ENCODE measurements at places on chromosomes 7 and 10.

- no peak for DNase-seq
These were observed 21.9 kb downstream of the RAB19 start for GRCh38 chr7:140425718-140426117.

DNA sequence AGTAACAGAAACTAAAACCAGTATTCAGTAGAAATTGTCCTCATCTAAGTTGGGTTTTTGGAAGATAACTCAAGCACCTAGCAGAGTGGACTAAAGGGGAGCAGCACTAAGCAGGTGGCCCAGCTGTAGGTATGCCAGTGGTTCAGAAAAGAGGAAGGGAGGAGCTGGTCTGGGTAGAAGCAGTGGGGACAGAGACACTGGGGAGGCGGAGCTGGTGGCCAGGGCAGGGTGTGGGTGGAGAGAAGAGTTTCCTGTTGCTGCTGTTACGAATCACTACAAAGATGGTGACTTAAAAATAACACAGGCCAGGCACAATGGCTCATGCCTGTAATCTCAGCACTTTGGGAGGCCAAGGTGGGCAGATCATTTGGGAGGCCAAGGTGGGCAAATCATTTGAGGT, 136.2 kb downstream of the WDR11 start:
- DNase-seq: no peak

DNA sequence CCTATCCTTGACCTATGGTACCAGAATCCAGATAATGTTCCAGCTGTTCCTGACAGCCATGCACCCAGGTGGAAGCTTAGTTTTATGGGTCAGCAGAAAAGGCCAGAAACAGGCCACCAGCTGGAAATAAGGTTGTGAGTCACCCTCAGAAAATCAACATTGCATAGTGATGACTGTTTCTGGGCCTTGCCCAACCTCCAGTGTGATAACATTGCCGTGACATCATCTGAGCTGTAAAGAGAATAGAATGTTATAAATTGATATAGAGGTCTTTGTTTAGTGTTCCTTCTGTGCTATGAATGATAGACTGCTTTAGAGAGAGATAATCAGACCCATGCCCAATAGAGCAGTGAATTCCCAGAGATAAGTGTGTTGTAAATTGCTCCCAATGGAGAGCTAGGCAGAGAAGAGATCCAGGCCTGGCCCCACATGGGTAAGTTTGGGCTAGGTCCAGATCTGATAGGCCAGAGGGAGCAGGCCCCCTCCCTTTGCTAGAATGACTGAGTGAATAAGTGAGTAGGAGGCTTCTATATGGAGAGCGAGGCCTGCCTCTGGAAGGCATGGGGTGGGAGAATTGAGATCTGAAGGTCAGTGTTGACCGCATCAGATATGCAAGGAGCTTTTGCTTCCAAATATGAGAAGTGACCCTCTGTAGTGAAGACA, 14.2 kb upstream of the HPS1 start:
- no peak for DNase-seq

DNA sequence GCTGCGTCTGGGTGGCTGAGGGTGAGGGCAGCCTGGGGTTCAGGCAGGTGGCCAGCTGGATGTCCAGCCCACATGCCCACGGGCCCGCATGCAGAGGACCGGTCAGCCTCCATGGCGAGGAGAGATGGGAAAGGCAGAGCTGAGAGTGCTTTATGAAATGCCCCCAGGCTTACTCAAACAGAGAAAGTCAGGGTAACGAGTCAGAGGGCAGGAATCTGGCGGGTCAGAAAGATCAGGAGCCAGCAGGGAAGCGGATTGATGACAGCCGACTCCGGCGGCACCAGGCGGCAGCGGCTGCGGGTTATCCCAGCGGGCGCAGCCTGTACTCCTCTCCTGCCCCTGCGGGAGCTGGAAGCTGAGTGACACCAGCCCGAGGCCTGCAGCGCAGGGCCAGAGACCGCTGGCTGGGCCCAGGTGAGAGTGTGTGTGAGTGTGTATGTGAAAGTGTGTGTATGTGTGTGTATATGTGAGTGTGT, 13.4 kb downstream of the SLC13A4 start:
- DNase-seq: no peak

DNA sequence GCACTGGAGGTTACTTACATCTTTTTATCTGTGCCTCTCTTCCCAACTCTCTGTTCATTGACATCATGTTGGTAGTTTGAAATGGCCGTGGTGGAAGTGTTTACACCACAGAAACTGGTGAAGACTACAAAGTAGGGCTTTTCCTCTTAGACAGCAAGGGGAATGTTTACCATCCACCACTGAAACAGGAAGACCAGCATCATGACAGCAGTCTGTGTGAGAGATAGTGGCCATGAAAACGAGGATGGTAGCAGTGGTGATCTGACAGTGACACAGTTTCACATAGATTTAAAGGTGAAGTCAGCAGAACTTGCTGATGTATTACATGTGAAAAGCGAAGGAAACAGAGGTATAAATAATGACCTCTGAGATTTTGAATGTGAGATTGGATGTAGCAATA, 115.7 kb downstream of the CCDC71L start:
- no peak for DNase-seq

DNA sequence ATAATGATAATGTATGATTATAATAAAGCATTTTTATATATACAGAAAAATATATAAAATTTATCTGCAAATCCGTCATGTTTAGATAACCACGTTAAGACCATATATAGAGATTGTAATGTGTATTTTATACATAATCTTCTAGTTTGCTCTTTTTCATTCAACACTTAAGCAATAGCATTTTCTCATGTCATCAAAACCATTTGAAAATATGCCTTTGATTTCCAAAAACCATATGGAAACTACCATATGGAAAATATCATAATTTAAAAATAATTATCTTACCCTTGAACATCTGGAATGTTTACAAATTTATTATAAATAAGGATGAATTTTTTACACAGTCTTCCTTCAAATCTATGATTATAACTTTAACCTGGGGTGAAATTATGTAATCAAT, 250.4 kb upstream of the NPSR1 start:
- no peak for DNase-seq

GRCh38 chr7:86925221-86925620, 134.2 kb downstream of the ELAPOR2 start:
- no peak for DNase-seq

GRCh38 chr10:60093317-60093716, 187.0 kb upstream of the CCDC6 start:
- DNase-seq: no peak

DNA sequence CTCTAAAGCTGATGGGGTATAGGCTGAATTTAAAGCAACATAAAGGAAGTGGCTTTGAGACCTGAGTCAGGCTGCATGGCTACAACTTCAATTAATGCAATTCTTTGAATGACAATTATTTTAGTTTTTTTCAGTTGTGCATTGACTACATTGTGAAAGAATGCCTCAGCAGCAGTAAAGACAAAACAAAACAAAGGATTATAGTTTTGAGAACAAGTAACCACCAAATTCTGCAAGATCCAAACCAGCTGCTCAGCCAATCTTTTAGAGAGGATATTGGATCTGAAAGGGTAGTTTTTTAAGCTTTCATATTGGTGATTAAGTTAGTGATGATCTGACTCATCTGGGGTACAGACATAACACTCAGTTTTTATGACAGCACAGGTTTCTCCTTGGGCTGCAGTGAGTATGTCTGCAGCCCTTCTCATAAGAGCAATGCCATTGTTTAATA, 40.6 kb upstream of the ABCA13 start:
- peak; percentile 76 for DNase-seq

GRCh38 chr7:111763221-111763801, 201.0 kb upstream of the IMMP2L start:
- no peak for DNase-seq

GRCh38 chr10:4102802-4103344, 317.9 kb upstream of the KLF6 start:
- no peak for DNase-seq

DNA sequence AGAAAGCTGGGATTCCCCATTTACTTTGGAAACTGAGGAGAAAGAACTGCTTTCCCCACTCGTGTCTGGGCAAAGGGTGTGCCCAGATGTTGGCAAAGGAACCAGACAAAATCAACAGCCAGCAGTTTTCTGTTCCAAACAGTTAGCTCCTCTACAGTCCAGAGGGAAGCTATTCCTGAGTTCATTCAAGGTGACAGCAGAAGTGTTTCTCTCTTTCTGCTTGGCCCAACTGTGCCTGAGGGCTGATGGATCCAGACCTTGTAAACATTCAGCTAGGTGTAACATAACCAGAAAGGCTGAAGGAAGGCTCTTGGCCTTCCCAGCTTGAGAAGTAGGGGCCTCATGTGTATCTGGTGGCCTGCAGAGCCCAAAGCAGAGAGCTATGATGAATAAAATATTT, 7.0 kb upstream of the ALDH18A1 start:
- no peak for DNase-seq

DNA sequence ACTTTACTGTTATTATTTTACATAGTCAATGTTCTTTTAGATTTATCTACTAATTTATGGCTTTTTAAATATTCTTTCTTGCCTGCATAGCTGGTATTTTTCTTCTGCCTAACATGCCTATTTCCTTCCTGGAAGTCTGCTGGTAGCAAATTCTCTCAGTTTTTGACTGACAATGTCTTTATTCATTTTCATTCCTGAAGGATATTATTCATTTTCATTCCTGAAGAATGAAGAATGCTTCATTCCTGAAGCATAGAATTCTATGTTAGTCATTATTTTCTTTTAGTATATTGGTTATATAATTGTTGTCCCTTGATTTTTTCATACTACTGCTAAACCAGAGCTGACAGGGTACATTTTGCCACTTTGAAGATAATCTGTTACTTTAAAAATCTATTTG, 41.8 kb downstream of the TMEM168 start:
- no peak for DNase-seq

- no peak for DNase-seq
These were observed 631.0 kb downstream of the AUTS2 start for GRCh38 chr7:70229242-70229641.

- DNase-seq: no peak
These were observed 39.5 kb downstream of the STEAP1B start for GRCh38 chr7:22460363-22460988.

DNA sequence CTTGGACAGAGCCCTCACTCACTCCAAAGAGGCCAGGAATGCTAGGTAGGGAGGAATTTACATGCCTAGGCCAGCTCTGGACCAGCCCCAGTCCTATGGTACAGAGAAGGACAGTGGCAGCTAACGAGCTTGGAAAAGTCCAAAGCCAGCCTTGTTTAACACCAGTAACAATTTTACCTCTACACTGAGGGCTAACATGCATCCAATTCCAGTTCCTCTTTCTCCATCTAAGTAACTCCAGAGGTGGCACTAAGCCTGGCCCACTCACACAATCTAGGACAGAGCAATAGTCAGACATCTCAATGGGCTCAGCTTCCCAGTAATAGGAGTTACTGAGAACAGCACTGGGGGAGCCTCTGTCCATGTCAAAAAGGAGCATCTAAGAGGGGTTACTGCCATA, 5.7 kb upstream of the LCOR start:
- DNase-seq: no peak

DNA sequence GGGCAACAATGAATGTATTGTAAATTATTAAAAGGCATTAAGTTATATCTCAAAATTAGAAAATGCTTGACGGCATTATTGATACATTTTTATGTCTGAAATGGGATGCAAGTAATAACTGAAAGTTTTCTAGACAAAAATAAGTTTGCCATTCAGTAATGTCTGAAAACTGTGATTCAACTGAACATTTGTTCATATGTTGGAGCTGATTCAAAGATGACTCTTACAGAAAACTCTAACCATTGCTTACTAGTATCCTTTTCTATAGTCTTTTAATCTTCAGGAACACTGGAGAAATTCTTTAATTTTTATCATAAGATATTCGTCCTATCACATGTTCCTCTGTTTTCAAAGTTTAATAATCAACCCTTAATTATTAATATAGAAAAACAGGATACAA, 71.1 kb upstream of the TFEC start:
- no peak for DNase-seq

DNA sequence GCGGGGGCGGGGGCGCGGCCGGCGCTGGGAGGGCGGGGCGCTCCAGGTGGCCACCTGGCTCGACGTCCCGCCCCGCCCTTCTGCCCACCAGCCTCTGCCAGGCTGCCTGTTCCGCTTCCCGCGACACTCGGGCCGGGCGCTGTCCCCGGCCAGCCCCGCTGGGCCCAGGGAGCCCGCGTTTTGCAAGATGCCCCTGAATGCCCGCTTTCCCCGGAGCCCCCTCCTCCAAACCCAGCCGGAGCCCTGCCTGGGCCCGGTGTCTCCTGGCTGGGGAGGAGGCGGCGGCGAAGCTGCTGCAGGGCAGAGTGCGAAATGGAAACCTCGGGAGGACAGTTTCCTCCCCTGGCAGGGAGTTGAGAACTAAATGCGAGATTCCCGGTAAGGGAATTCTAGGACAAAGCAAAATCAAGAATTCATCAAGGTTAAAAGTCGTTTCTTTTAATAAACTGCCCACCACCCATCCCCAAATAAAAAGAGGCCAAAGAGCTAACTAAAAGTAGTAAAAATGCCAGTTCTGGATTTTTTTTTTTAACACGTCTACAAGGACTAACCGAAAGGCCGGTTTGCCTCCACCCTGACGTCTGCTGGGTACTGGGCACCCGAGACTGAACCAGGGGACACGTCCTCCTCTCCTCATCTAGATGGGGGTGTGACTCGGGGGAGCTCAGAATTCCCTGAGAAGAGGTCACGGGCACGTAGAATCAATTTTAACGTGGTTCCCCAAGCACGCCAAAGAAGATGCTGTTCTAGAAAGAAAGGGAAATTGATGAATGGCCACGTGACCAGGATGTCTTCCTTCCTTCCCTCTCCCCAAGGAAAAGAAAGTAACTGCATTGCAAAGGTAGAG, 200.4 kb upstream of the NFE2L3 start:
- no peak for DNase-seq

GRCh38 chr10:5631936-5632335, 34.5 kb downstream of the ASB13 start:
- DNase-seq: no peak

DNA sequence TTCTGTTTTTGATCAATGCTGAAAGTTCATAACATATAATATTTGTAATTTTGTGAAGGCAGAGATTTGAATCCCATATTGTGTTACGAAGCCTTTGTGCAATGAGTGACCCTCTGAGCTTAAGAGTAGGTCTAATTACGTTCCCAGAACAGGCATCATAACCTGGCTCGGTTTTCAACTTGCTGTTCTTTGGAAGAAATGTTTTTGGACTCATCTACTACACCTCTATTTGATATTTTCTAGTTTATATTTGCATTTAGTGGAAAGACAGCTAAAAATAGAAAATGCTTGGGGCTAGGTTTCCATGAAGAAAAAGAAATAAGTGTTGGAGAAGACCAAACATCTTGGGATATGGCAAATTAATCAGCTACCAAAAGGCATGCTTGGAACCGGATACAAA, 234.8 kb downstream of the AGMO start:
- DNase-seq: no peak

DNA sequence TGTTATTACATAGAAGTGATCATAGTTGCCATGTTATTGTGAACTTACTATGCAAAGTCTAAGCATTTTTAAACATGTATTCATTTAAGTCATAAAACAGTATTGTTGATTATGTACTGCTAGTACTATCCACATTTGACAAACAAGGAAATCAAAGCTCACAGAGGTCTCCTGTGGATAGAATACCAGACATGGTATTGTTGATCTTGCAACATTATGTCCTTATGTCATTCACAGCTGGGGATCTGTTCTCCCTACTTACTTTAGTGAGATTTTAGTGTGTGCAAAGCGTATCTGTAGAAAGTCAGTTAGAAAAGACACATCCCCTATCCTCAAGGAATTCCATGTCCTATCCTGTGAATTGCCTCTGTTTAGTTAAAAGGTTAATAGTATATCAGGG, 106.1 kb downstream of the SND1 start:
- no peak for DNase-seq
